ENCODE measurements at places on chromosomes 6 and 20.

DNA sequence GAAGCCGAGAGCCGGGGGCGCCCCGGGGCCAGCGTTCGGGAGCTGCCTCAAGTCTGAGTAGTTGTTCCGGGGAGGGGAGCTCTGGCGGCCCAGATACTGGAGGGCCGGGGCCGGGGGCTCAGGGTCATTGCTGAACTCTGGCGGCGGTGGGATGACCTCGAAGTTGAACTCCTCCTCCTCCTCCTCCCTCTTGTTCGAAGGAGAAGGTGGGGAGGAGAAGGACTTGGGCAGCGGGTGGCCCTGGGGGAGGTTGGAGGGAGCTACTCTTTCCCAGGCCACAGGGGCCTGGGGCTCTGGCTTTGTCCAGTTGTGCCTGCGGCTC is 37.7 kb downstream of the C6orf132 start:
- no peak for DNase-seq

DNA sequence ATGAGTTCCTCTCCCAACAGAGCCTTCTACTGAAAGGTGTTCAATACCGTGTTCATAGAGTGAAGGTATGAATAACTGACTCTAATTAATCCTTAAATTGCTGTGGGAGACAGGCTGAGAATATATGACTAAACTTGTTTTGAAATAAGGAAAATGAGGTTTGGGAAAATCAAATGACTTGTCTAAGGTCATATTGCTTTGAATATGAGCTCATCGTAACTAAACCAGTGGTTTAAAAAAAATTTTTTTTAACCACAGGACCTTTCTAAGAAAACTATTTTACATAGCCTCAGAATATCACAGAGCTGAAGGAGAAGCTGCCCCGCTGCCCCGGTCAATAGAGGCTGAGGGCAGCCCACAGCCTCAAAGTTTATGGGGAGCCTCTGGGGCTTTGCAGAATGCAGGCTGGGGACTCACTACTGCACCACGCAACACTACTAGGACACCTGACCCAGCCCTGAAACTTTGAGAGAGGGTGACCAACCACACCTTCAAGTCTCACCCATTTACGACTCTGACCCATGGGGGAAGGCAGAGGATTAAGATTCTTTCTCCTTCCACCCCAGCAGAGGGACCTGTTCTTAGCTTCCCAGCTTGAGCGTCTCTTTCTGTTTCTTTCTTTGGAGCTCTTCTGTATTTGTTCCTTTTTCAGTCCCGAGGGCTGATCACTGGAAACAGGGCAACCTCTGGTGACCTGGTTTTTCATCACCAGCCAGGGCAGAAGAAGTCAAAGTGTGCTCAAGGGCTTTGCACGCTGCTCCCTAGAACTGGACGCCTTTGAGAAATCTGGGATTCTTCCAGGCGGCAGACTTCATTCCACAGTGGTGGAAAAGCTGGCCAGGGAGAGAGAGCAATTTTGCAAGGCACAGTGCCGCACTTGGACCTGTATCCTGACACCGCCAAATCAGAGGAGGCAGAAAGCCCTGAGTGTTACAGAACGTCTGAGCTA is 220.2 kb downstream of the ATXN1 start:
- DNase-seq = peak; percentile 45

GRCh38 chr6:113512576-113512975 is 344.6 kb upstream of the MARCKS start:
- no peak for DNase-seq

- no peak for DNase-seq
These were observed 12.8 kb downstream of the TREM1 start for GRCh38 chr6:41273714-41274113.

DNA sequence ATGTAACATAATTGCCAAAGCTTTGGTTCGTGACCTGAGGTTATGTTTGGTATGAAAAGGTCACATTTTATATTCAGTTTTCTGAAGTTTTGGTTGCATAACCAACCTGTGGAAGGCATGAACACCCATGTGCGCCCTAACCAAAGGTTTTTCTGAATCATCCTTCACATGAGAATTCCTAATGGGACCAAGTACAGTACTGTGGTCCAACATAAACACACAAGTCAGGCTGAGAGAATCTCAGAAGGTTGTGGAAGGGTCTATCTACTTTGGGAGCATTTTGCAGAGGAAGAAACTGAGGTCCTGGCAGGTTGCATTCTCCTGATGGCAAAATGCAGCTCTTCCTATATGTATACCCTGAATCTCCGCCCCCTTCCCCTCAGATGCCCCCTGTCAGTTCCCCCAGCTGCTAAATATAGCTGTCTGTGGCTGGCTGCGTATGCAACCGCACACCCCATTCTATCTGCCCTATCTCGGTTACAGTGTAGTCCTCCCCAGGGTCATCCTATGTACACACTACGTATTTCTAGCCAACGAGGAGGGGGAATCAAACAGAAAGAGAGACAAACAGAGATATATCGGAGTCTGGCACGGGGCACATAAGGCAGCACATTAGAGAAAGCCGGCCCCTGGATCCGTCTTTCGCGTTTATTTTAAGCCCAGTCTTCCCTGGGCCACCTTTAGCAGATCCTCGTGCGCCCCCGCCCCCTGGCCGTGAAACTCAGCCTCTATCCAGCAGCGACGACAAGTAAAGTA is 547 bp upstream of the ESR1 start:
- peak; percentile 22 for DNase-seq

DNA sequence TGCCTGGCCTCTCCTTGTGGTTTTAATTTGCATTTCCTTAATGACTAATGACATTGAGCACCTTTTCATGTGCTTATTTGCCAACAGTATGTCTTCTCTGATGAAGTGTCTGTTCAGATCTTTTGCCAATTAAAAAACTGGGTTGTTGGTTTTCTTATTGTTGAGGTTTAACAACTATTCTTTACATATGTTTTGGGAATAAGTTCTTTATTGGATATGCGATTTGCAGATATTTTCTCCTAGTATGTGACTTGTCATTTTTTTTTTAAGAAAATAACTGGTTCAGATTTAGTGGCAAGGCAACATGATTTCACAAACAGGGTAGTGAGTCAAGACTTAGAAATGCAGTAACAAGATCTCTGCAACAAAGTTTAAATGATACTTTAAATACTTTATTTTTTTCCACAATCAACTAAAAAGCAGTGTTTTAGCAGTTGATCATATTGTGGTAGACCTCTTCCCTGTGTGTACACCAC is 67.8 kb downstream of the TIAM2 start:
- DNase-seq = peak; percentile 96

DNA sequence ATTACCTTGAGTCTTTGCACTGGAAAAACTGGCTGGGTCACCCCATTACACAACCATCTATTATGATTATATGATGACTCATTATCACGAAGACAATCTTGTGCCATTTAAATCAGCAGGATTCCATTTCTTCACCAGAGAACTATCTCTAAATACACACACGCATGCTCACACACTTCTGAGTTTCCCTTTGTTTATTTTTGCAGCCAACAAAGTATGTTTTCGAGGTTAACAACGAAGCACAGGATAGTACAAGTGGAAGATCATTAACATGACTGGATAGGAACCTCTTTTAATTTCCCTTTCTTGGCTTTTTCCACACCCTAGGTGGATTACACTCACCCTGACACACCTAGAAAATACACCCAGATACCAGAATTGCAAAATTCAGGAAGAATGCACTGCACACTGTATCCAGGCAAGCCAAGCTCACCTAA is 18.9 kb downstream of the PERP start:
- peak; percentile 72 for DNase-seq

DNA sequence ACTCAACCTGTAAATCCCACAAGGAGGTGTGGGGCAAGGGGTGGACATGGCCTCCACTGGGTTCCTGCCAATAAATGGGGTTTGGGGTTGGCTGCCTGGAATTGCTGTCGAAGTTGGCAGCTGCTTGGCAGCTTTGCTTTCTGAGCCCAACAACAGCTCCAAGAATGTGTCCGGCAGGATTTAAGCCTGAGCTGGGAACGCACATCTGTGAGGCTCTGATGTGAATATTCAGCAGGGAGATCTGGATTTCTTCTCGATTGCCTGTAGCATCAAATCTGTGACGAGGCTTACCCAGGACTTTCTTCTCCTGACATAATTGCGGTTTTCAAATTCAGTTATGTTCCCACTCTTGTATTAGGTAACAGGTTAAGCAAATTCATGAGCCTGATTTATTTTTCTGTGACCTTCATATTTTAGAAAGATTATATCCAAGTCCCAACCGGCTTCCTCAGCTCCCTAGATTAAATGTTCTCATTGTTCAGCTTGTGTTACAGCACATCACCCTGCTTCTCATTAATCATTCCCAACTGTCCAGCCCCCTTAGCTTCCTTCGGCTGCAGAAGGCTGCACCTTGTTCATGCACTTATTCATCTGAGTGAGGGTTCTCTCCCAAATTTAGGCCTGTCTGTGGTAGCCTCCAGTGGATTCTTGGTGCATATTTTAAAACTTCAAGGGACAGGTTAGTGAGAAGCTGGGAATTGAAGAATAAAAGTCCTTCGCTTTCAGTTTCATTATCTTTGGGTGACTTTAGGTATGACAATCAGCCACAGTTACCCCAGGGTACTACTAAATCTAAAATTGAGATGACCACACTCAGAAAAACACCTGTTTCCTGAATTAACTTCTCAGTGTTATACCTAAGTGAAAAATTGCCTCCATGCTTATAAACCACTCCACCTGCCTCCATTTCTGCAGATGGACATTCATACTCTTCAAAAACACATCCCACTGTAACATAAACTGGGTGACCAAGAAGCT is 310.0 kb downstream of the ESR1 start:
- peak; percentile 73 for DNase-seq

- no peak for DNase-seq
These were observed 91.2 kb upstream of the SIRPA start for GRCh38 chr20:1803932-1804501.

DNA sequence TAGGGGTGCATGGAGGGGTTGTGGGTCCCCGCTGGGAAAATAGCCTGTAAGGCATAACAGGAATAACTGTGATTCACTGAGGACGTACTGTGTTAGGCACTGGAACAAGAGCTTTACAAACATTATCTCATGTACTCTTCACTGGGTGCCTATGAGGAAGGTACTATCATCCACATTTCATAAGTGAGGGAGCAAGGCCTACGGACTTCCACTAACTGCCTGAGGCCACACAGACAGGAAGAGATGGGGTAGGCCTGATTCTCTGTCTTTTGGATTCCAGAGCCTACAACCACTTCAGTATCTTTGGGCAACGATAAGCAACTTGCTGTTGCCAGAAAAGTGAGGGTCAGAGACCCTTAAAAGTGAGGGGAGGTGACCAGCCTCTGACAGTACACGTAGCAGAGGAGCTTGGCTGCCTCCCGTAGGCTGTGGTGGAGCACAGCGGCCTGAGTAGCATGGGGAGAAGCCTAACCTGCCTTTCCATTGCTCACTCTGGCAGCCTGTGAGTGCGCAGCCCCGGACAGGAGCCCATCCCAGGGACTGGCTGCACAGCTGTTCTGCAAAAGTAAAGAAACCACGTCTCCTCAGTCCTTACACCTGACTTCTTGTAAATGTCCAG is 30.4 kb downstream of the PSMB1 start:
- DNase-seq = no peak

Measured in AG10803 (cell line).